Epithelial cell of proximal tubule (primary cell): ENCODE measurements at places on chromosomes 12 and 14. TPM values are rescaled to one million over a fixed set of nuclear protein-coding genes. Genes with fewer than 3 reads are reported as not detected.
A peak's percentile ranks its signal among the peaks of the same experiment; 100 is the strongest.

DNA sequence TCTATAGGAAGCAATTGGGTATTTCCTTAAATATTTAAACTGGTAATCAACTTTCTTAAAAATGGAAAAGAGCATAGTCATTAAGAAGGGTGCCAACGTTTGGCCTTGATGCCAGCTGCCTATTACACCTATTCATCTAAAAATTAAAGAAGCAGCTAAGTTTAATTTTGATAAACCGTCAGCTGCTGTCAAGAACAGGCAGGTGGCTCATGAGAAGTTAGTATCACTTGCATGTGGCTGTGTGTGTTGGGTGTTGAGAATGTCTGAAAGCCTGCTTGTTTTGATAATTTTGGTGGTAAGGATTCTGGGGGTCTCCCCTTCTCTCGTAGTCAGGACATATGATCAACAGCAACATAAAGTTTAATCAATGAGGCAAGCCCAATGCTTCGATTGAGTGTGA lies 6.5 kb downstream of the GLRX5 start:
- no peak for DNase-seq

DNA sequence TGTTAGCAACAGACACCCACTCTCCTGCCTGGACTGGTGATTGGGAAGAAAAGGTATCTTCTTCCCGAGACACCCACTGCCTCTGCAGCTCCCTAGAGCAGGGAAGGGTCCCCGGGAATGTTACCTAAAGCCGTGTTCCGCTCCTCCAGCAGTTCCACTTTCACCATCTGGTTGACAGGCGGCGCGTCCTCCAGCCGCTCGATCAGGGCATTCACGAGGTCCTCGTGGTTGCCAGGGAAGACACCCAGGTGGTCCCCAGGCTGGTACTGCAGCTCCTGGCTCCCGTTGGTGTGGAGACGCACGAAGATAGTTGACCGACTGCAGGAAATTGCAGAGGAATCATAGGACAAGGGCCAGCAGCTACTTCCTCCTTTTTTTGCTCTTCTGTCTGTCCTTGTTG lies 44.2 kb upstream of the FBXO21 start:
- DNase-seq = no peak

CREBL2 gene
- total RNA-seq = 14.3 and 15.0 TPM in 2 replicates

CLEC4D gene
- not detected in 2 replicates for total RNA-seq

FGF6 gene
- not detected in 2 replicates for total RNA-seq

KRT3 gene
- 0.06 TPM in 1 of 2 replicates, not detected in the other for total RNA-seq

DNA sequence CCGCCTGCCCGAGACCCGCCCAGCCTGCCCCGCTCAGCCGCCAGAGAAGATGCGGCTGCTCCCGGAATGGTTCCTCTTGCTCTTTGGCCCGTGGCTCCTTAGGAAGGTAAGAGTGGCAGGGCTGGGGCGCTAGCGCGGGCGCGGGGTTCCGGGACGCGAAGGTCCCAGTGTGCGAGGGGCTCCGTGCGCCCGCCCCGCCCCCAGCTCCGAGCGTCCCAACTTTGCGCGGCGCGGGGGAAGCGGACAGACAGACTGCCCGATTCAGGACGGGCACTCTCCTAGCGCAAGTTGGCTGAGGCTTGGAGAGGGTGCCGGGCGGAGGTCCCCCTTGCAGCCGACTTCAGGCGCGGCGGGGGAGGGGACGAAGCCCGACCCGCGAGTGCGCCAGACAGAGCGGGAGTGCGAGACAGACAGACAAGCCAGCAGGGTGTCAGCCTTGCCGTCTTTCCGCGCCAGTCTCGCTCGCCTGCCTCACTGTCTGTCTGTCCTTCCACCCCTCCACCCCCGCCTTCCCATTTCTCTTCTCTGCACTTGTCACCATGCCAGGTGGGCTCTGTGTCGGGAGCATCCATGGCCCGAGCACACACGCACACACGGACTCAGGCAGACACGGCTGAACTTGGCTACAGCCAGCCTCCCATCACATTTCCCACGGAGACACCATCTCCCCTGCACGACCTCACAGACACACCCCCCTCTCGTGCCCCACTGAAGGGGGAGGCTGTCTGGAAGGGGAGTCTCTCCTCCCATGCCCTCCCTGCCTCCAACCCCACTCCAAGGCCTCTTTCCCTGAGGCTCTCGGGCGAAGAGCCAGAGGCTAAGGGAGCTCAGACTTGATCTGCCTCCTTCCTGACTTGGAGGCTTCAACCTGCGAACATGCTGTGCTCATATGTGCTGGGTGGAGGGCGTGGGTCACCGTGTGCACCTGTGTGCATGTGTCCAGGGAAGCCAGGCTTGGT lies 606 bp downstream of the NXPH4 start:
- DNase-seq = no peak

GLI1 gene
- 0.51 TPM in 1 of 2 replicates, not detected in the other for total RNA-seq

GRCh38 chr12:105899589-105899988 lies 239.2 kb downstream of the NUAK1 start:
- DNase-seq = no peak

- no peak for DNase-seq
Observed at GRCh38 chr12:19055589-19055988, 73.9 kb upstream of the PLEKHA5 start.

DNA sequence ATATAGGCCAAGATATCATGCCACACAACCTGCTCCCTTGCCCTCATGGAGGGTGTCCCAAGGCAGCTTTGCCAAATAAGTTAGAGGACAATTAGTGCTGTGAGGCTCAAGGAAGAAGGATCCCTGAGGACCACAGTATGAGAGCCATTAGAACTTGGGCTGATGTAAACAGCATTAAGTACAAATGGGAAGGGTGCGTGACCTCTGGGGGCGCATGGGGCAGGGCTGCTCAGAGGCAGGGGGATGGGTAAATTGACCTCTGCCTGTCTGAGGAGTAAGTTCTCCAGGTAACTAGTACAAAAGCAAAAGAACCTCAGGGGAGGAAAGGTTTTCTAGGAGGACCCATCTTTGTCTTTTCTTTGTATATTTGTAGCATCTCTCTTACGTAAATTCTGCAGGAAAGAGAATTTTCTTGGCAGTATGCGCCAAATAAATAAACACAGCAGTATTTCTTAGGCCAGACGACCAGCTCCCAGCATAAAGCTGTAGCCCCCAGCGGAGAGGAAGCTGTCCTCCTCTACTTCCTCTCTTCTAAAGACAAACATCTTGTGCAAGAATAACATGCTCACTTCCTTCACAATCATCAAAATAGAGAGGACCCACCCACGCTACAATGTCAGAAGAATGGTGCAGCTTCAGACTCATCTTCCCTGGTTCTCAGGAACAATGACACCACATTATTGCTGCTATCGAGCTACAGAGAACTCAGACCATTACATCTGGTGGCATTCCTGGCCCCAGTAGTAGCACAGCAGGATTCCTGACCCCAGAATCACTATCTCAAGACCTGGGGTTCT lies 16.4 kb upstream of the VWF start:
- DNase-seq = no peak

ANO2 gene
- 1.2 and 1.7 TPM in 2 replicates for total RNA-seq

DNA sequence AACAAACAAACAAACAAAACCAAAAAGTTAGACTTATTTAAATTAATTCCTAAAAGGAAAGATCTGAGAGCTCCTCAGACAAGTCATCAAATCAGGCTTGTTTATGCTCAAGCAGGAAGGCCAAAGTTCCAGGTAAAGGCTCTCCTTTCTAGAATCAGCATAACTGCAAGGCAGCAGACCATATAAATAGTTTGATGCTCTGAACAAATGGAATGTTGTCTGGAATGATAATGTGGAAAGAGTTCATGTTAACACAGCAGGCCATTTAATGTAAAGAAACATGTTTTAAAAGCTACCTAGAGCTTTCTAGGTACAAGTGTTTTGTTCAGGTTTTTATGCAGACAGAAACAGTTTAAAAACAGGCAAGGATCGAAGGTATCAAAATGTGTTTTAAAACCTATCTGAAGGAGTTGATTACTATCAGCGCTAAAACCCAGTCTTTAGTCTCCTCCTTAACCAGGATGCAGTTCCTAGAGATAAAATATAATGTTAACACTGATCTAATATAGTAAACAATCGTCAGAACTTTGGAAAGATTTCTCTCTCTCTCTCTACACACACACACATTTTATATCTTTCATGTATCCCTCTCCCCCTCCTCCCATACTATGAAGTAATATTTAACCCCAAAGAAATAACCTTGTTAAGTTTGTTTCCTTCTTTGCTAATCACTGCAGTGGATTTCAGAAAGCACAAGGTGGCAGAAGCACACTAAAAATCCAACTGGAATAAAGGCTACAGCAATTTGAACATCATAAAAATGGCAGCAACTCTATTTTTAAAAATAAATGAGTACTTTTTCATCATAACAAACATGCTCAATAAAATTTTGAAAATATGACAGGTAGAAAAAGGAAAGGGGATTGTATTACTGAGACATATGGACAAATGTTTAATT lies 135.5 kb downstream of the PAWR start:
- DNase-seq = peak; percentile 61

ARHGEF40 gene
- 24.2 and 42.7 TPM in 2 replicates for total RNA-seq

DNA sequence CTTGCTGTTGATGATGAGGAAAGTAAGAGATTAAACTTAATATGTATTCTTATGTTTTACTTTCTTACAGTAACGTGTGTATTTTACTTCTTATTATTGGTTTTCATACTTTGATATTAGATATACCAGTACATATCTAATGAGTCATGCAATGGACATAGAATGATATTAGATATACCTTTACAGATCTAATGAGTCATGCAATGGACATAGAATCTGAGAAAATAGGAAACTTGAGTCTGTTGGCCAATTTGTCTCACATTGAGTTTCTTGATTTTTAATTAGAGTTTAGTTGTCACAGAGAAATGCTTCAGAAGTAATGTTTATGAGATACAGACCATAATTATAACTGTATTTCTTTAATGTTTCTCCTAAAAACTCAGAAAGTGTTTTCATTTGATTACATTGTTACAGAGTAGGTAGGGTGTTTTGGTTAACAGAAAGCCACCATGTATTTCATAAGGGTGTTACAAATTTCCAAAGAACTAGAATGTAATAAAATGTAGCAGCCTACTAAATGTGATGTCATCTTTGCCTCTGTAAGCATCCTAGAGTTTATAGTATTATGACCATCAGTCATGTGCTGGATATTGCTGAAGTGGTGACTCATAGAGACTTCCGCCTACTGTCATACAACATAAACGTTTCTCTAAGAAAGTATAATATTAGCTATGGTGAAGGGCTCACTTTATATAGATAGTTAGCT lies 3.0 kb downstream of the GAS2L3 start:
- no peak for DNase-seq

- no peak for DNase-seq
Observed at GRCh38 chr14:59959668-59960067, 39.7 kb downstream of the LRRC9 start.

DNA sequence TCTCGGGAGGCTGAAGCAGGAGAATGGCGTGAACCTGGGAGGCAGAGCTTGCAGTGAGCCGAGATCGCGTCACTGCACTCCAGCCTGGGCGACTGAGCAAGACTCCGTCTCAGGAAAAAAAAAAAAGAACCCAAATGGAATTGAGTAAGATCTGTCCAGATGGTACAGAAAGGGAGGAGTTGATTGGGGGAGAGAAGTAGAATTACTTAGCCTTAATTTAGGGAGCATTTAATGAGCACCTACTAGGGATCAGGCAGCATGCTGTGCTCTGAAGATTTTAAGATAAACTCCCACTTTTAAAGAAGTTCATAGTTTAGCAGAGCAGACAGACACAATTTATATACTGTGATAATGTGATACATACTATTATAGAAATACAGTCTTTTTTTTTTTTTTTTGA lies 4.5 kb downstream of the RAB5B start:
- DNase-seq = no peak

AKAP5 gene
- 0.69 and 2.2 TPM in 2 replicates for total RNA-seq

DNA sequence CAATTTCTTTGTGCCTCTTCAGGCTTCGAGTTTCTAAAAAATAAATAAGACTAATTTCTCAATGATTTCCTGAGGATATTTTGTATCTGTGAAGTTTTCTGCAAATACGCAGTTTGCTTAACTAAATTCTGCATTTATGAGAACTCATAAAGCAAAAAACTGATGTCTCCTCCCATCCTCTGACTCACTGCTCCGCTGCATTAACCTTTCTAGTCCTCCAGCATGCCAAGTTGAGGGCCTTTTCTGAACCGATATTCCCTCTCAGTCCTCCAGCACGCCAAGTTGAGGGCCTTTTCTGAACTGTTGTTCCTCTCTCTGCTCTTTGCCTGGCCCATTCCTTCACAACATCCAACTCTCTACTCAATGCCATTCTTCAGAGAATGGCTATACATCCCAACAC lies 3.2 kb downstream of the IPO8 start:
- no peak for DNase-seq

DNA sequence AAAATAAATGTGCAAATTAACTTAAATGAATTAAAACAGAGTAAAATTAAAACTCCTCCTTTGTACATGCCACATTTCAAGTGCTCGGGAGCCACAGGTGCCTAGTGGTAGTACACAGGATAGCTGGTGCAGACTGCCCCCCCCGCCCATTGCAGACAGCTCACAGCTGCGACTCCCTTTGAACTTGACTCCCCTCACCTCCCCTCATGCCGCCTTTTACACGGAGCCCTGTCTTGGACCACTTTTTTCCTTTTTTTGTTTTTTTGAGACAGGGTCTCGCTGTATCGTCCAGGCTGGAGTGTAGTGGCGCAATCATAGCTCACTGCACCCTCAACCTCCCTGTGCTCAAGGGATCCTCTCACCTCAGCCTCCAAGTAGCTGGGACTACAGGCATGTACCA lies 11.5 kb downstream of the SETD1B start:
- no peak for DNase-seq

AVPR1A gene
- 0.29 and 1.5 TPM in 2 replicates for total RNA-seq

TGM1 gene
- 0.63 and 0.94 TPM in 2 replicates for total RNA-seq
